CD4-positive, alpha-beta T cell (primary cell): ENCODE measurements at places on chromosomes 6 and 20.

DNA sequence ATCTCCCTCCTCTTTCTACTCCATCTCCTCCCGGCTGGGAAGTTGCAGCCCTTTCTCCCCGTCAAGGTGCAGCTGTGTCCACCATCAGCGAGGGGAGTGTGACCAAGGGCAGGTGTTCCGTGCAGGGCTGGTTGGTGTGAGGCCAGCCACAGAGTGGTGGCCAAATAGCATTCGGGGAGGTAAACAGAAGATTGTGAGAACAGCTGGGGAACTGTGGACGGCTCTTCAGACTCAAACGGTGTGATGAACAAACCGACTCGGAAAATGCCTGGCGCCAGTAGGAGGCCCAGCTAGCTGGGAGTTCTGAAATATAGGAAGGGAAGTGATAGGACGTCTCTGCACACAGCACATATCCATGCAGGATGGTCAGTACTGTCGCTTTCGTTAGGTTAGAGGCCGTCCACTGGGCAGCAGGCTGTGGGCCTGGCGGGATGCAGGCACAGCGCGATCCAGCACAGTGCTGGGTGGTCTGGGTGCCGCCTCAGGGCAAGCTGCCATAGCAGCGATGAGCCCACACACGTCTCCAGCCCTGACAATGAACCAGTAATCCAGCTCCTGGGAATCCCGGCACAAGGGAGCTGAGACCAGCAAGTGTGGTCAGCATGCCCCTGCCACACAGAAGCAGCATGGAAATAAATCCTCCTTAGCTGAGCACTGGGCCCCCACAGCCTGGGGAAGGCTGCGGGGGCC lies 258.1 kb downstream of the TAF4 start:
- DNase-seq = no peak

- DNase-seq = no peak
These were observed 21.2 kb upstream of the ASF1A start for GRCh38 chr6:118872726-118873125.

- peak; percentile 78 for DNase-seq
These were observed at the start of gene VWA7 for GRCh38 chr6:31776989-31777666. Gene VWA7, minus strand, starts transcription at chr6:31777328. Its CDS starts 549 bp downstream, at chr6:31776779.

DNA sequence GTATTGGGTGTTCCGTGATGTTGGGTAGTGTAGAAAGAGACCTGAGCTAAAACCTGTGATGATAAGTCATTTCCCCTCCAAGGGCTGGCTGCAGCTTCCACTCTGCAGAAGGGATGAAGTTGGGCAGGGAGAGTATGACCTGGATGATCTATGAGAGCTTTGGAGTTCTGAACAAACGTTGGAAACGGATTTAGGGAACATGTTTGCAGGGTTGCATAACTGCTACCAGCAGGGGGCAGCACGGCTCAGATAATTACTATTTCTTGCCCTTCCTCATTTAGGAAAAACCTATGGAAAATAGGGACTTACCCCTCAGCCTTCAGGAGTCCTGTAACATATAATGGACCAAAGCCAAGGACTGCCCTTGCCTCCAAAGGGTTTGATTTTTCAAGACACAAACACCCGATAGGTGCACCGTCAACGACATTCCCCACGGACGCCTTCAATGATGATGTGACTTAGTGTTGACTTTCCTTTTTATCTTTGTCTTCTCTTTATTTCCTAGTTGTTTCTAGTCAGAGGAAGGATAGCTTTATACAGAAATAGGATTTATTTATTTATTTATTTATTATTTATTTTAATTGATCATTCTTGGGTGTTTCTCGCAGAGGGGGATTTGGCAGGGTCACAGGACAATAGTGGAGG lies 164.9 kb upstream of the SASH1 start:
- peak; percentile 15 for DNase-seq

DNA sequence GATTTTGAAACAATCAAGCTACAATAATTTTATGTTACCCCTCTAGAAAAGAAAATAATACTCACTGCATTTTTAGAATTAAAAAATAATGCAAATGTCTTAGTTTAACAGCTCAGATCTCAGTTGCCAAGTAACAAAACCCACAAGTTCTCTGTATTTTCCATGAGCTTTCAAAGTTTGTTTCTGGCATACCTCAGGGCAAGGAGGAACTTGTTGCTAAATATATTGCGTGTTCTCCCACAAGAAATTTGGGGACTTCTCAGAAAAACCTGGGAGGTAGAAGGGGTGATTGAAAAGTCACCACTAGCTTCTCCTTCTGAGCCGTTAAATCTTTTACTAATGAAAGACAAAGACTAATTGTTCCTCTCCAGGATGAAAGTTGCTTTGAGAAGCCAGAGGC lies 236.8 kb upstream of the MARCKS start:
- DNase-seq = no peak

DNA sequence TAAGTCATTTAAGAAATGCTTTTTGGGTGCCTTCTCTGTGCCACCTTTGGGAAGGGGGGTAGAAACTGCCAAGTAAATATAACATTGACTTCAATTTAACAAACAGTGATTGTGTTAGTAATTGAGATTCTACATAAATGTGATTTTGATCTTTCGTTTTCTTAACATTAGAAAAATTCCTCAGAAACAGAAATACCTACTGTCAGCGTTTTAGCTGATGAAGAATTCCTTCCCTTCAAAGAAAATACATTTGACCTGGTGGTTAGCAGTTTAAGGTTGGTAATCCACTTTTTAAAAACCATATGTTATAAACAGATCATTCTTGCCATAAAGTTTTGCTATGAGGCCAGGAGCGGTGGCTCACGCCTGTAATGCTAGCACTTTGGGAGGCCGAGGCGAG lies 9.8 kb downstream of the NDUFAF5 start:
- no peak for DNase-seq

DNA sequence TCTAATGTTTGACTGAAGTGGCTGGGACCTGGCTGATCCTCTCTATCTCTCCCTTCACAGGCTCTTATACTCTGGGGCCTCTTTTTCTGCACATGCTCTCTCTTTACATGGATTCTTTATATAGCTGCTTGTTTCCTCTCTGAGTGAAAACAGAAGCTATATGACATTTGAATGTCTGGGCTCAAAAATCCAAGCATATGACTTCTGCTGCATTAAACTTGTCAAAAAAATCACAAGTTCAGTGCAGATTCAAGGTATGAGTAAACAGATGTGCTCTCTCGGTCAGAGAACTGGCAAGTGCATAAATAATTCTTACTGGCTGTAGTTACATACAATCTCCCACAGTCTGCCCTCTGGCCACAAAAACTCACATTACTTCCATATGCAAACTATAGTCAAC lies 96.6 kb downstream of the LCA5 start:
- DNase-seq = no peak
